ENCODE measurements at places on chromosomes 12 and 14.

GRCh38 chr14:55621391-55621790 is 41.4 kb downstream of the KTN1 start:
- DNase-seq, result no peak

- DNase-seq, result peak; percentile 70
Observed at GRCh38 chr12:7108003-7108795, 815 bp downstream of the C1RL start.

GRCh38 chr14:83535444-83535843 is 1994.5 kb upstream of the FLRT2 start:
- DNase-seq, result no peak

DNA sequence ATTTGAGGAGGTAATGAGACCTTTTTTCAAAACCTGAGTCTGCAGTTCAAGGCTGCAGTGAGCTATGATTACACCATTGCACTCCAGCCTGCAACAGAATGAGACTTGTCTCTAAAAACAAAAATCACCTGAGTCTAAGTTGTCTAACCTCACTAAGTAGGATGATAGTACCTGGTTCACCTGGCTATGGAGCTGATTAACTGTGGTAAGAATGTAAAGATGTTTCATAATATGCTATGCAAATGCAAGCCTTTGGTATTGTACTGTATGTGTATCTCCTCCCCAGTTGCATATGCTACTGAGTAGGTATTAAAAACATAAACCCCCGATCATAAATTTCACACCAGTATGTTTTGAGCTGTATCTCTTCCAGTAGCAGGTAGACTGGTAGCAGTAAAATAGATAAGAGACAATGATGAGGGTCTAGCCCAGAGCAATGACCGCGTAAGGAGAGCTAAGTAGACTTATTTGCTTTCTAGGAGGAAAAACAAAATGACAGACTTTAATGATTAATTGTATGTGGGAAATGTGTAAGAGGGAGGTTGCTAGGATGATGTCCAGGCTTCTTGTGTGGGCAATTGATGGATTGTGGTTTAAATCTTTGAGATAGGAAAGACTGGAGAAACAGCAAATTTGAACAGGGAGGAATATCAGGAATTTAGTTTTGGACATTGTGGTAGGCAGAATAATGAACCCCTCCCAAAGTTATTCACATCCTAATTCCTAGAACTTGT is 41.6 kb upstream of the EGLN3 start:
- DNase-seq, result no peak

DNA sequence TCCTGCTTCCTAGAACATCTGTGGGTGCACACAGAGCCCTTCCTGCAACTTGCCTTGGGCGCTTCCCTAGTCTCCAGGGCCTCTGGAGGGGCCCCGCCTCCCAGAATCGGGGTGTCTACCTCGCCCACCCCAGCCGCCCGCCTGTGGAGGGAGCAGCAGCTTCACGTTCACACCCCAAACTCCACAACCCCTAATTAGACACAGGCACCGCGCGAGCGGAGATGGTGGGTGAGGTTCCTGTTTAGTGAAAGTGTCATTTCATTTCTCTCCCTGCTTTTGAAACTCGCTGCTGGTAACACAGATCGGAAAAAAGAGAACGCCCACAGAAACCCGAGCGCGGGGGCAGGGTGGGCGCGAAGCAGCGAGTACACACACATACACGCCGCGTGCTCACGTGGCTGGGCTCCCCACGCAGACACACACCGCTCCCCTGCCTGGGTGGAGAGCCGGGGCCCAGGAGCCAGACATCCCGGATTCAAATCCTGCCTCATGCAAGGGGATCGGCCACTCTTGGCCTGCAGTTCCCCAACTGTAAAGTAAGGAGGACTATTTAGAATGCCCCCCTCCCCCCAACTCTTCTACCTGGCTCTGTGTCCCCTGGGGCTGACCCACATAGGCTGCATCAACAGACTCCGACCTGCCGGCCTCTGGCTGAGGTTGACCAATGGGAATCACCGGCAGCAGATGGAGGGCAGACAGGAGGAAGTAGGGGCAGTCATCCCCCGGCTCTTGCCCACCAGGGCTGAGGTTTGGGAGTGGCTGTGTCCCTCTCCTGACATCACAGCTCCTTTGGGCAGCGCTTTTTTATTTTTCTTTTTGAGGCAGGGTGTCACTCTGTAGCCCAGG is 79.2 kb upstream of the NCOR2 start:
- no peak for DNase-seq

- no peak for DNase-seq
Observed at GRCh38 chr14:59870277-59871165, at the start of gene RTN1. Gene RTN1, minus strand, starts transcription at chr14:59870776. Its CDS starts 146 bp downstream, at chr14:59870630.

GRCh38 chr12:13952096-13952495 is 29.3 kb downstream of the GRIN2B start:
- no peak for DNase-seq

GRCh38 chr14:104993306-104993705 is 7.7 kb downstream of the CLBA1 start:
- no peak for DNase-seq

GRCh38 chr14:81454572-81455218 is 54.6 kb upstream of the STON2 start:
- no peak for DNase-seq

DNA sequence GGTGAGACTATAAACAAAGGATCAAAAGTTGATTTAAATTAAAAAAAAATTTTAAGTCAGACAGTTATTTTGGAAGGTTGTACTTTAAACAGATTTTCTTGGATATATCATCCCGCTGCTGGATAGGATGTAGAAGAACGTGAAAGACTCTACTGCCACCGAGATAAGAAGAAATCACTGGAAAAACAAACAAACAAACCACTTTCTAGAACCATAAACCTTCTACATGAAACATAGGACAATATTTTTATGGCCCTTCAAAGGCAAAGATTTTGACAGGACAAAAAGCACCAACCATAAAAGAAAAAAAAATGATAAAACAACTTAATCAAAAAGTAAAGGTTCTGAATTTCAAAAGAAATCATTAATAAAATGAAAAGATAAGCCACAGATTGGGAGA is 268.2 kb upstream of the DAAM1 start:
- DNase-seq, result no peak

- DNase-seq, result no peak
Observed at GRCh38 chr14:54085841-54086240, 129.2 kb upstream of the BMP4 start.

GRCh38 chr12:6603095-6603567 is 4.0 kb downstream of the CHD4 start:
- DNase-seq, result peak; percentile 49

- DNase-seq, result no peak
Observed at GRCh38 chr12:132063491-132063890, 80.6 kb downstream of the DDX51 start.

DNA sequence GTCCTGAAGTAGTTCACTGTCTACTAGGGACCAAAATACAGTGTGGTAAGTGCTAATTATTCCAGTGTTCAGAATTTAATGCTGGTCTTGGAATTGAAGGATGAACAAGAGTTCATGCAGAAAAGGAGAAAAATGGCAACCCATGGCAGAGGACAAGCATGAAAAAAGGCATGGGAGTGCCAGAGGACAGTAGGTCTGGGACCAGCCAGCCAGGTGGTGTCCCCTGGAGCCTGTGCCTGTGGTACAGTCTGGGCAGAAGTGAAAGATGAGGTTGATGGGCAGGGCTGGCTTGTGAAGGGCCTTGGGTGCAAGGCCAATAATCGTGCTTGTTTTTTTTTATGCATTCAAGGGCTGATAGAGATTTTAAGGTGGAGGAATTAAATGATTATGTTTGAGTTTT is 21.0 kb downstream of the C12orf75 start:
- DNase-seq, result no peak

- DNase-seq, result no peak
Observed at GRCh38 chr14:87896393-87897380, 96.3 kb downstream of the GALC start.

DNA sequence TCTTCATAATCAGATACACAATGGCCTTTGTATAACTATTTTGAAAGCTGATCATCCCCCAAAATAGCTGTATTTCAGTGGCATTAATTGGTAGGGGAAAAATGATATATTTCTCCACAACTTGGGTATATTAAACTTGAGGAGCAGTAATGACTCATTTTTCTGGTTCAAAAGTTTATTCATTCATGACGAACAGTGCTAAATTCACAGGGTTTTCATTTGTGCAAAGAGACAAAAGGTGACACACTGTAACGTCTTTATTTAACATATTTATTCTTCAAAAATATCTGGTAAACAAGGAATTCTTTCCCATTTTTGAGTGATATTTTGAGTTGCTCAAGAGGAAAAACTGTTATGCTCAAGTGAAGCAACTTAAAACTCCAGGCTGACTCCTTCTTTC is 415.5 kb upstream of the SOX5 start:
- no peak for DNase-seq

DNA sequence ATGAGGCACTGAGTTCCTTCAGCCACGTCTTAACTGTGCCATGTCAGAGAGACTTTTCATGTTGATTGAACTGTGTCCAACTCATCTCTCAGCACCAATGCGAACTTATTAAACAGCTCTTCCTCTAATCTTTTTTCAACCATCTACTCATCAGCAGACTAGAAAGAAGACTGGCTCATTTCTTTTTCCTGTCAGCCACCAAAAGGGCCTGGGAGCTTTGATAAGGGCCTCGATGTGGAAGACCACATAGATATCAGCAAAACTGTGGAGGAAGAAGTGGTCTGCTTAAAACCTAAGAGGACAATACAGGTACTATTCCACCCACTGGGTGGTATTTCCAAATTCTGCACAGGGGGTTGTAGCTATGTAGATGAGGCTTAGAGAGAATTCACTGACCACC is 3.6 kb upstream of the PLXNC1 start:
- DNase-seq, result no peak

GRCh38 chr12:57881475-57881874 is 34.9 kb upstream of the CTDSP2 start:
- DNase-seq, result no peak

GRCh38 chr12:3989218-3989550 is 116.0 kb upstream of the PARP11 start:
- no peak for DNase-seq

DNA sequence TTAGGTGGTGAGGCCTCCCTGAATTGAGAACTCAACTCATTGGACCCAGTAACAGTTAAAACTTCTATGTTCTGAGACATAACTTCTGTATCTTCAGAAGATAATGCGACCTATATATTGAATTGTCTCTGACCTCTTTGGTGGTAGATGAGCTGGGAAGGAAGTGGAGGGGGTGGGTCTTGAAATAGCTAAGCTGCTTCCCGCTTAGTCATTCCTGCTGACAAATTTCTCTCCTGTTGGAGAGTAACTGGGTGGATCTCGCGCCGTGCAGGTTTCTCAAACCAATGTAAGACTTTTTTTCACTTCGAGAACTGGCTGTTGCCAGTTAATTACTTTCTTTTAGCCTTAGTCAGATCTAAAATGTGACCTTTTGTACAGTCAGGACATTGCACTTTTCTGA is 100.8 kb downstream of the PPHLN1 start:
- DNase-seq, result no peak

DNA sequence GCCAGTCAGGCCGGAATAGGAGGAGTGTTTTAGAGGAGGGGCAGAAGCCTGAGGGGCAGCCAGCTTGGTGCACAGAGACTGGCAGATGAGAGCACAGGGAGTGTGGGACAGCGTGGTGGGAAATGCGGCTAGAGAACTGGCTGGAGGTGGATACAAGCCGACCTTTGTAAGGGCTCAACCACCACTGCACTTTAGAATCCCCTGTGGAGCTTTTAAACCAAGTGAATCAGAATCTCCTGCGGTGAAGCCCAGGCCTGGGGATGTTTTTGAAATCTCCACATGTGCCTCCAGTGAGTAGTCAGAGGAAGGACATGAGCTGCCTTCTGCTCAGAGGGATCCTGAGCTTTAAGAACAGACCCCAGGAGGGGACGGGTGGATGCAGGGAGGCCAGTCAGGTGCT is 10.9 kb upstream of the PCED1B start:
- DNase-seq, result no peak

DNA sequence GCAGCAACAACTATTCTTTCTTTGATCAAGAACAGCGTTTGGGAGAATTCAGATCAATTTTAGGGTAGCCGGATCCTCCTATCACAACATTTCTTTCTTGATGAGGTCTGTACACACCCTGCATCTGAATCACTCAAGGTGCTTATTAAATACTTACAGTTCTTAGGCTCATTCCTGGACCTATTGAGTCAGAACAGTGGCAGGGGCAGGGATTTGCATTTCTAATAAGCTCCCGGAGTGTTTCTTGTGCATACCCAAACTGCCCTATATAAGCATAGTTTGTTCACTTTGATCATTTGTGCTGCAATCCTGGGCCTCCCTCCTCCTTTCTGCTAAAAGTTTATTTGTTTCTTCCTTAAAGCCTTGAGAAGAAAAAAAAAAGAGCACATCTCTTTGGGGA is 80.5 kb upstream of the RPH3A start:
- no peak for DNase-seq

- no peak for DNase-seq
Observed at GRCh38 chr14:37991027-37991426, 216.7 kb upstream of the SSTR1 start.

DNA sequence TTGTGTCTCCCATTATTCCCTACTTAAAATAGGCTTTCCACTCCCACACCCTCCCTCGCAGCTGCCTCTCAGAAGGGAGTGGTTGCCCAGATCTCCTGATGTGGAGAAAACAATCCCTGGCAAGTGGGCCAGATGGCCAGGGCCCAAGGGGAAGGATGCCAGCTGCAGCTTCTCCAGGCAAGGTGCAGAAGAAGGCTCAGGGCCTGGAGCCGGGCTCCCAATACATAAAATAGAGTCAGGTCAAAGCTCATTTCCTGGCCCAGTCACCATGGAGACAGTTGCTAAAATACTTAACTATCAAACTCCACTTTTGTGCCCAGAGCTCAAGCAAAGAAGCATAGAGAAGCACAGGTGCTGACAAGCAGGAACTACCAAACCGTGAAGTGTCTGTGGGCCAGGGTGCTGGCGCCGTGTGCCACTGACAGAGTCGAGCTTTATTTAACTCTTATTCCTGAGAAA is 45.7 kb upstream of the ITPR2 start:
- DNase-seq, result no peak

GRCh38 chr12:118558941-118559340 is 182.6 kb downstream of the SUDS3 start:
- DNase-seq, result no peak

Data from central memory CD4-positive, alpha-beta T cell (primary cell).